CD4-positive, alpha-beta memory T cell (primary cell): ENCODE measurements at places on chromosomes 2 and 18. TPM values are rescaled to one million over a fixed set of nuclear protein-coding genes. Genes with fewer than 3 reads are reported as not detected.

DNA sequence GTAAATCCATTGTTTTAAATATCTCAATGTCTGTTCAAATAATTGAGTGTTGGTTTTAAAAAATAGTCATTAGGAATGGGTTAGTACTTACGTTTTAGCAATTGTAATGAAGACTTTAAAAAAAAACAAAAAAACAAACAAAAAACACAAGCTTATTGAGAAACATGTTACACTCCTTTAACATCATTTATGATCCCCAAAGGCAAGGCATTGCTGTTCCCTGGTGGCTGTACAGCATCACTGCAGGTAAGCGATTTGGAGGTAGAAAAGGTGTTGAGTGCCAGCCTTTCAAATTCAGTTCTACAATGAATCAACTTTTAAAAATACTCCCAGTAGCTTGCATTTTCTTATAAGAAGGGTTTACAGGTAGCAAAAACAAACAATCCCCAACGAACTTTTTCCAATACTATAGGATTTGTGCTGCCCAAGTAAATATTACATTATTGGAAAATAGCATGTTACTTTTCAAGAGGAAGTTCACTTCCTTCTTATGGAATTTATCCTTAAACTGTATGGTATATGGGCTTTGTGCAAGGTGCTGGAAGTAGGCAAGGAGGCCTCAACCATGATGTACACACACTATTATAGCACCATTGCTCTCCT lies 27.5 kb downstream of the CNRIP1 start:
- peak; percentile 13 for DNase-seq

DNA sequence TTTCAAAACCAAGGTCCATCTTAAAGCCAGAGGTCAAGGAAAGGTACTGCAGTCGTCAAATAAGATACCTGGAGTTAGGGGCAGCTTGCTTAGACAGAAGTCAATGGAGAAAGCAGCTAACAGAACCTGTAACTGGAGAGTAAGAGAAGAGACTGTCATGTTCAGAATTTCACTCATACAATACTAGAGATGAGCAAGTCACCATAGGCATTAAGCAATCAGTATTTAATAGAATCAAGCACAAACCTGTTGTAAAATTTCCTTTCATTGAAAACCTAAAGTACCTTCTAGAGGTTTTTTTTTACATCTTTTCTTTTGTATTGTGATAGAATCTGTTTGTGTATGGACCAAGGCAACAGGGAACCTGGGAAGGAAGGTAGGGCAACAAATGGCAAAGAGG lies 183.4 kb upstream of the ERBB4 start:
- DNase-seq, result no peak

DNA sequence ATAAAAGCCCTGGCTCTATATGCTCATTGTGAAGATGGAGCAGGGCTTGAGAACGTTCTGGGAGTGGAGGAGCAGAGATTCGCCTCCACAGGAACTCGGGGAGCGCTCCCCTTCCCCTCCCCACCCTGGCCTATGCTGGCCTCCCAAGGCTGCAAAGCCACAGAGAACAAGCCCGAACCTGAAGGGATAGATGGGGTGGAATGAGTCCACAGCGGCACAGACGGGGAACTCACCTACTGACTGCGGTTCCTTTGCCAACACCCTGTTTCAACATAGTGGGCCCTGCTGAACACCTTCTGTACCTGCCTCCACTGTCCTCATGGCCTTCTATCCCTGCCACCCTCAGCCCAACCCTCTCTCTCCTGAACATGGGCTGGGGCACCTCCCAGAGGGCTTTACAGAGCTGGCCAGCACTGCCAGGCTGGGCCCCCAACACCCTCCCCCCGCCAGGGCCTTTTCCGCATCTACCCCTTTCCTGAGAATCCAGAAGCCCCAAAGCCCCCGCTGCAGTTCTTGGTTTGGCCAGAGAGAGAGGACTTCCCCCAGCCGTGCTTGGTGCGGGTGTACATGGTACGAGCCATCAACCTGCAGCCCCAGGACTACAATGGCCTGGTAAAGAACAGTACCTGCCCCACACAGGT lies 41.5 kb downstream of the LMAN2L start:
- no peak for DNase-seq

- DNase-seq, result no peak
Observed at GRCh38 chr2:112257575-112257974, 2.7 kb upstream of the ZC3H8 start.

The ASB1 gene
- total RNA-seq, result 46.5 TPM
